CD4-positive, alpha-beta memory T cell (primary cell): ENCODE measurements at places on chromosomes 1 and 21.

GRCh38 chr1:100213141-100213540 lies 35.1 kb upstream of the LRRC39 start:
- DNase-seq = no peak

DNA sequence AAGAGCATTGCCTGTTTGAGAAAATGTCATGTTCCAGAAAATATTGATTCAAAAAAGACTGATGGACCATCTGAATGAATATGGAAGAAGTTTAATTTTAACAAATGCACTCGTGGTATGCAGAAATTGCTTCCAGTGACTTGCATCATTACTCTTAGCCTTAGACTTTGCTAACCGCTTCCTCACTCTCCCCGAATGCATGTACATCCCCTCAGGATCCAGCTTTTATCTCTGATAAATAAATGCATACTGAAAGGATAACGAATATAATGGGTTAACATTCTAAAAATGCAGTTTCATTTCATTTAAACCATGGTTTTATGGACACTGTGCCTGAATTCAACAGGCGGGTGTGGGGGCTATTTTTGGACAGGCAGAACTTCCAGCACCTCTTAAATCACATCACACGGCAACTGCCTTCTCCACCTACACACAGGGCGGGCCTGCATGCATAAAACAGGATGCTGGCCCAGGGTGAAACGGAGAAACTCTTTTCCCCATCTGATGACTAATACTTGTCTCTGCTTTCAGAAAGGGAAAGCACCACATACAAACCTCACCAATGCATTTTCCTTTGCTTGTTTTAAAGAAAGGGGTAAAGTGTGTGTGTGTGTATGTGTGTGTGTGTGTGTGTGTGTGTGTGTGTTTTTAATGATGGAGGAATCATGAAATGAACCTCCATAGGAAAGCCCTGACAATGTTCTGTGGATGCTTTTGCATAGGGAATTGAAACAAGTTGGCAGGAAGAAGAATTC lies 48.7 kb downstream of the SPAG17 start:
- DNase-seq = no peak

GRCh38 chr1:25035523-25036116 lies 105.5 kb upstream of the RUNX3 start:
- DNase-seq = no peak

DNA sequence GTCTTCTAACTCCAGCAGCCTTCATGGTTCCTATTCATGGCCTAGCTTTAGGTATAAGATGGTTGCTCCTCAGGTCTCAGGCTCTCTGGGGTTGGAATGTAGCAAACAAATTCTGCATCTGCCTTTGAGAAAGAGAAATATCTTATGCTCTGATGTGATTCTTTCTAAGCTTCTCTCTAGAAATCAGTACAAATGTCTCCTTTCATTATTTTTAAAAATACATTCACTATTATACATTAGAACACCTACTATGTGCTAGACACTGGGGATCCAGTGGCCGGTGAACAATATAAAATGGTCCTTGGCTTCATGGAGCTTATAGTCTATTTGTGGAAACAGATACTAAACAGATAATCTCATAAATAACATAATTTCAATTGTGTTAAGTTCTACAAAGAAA lies 16.1 kb upstream of the TMEM39B start:
- no peak for DNase-seq

DNA sequence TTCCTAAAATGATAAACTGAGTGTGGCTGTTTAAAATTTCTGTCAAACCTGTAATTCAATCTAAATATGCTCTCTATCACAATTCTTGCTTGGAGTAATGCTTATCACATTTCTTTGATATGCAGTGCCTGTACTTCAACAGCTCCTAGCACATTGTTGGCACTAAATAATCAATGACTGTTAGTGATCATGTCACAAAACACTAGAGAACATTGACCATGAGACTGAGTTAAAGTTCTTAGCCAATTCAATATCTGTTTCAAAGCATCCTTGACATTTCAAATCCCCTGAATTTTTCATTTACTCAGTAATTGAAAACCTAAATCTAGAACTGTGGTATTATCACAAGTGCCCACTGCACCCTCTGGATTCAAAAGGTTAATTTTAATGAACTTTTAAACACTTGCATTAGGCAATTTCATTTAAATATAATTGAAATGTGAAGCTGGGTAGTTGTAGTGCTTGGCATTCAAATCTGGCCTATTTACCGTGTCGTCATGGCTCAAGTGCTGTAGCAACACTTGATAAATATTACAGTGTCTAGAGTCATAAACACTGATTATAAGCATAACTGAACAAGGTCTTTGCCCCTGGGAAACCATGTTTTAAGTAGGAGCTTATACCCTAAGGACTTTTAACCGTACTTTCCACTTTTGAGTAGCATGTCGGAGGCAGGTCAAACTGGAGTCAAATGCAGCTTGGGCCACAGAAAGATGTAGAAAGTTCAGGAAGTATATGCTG lies 143.6 kb downstream of the LRRC7 start:
- no peak for DNase-seq

DNA sequence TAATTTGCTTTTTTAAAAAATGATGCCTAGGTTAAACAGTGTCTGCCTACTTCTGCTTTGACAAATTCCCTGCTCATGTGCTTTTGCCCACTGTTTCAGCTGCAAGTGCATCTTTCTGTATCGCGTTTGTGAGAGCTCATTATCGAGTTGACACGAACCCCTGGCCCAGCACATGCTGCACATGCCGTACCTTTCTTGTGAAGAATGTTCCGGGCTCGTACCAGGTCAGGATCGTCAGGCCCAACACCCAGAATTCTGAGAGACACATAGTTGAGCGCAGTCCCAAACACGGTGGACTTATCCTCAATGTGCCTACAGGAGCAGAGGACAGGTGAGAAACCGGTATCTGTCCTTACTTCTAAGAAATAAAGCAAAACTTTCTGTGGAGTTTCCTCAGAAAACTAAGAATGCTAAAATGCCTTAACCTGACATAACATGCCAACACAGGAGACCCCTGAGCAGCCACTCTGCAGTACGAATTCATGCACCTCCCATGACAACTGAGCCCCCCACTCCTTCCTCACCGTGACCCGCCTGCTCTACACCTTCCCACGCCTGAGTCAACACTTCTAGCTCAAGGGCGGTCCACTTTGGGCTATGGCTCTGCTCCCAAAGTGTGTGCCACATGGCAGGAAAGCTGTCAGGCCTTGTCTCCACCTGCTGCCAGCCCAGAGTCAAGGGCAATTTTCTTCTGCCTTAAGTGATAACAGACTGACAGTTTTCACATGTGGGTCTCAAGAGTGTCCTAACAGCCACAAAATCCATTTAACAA lies 6.7 kb downstream of the LSS start:
- DNase-seq = no peak

DNA sequence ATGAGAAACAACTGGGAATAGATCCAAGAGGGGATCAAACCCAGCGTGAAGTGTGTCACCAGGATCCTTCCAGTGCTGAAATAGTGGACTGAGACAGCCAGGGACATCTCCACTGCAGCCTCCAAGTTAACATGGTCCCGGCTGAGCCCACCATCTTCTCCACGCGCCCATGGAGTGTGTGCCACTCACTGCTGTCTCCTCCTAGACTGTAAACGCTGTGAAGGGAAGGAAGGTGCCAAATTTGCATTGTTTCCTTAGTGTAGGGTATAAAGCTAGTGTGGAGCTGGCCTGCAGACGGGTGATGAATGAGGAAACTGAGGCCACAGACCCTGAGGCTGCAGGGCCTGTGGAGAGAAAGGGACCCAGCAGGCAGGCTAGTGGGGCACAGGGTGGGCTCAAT lies 183.6 kb downstream of the FOXD2 start:
- no peak for DNase-seq

GRCh38 chr1:160813215-160813614 lies 17.2 kb downstream of the LY9 start:
- no peak for DNase-seq

DNA sequence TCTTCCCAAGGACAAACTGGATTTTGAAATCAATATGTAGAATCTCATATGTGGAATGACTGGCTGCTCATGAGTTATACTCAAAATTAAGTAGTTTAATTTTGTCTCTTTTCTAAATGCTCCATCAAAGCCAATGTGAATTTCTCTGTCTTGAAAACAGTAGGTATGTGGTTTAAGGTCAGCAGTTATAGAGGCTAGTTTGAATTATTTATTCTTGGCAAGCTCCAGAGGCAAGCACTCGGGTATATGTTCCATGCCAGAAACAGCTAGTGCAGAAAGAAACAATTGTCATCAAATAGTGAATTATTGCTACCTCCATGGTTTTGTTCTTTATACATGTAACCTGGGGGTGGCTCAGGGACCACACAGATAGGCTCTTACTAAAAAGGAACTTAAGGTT lies 63.5 kb downstream of the LRIG2 start:
- DNase-seq = no peak

- no peak for DNase-seq
Measured at GRCh38 chr1:241816008-241816407, 32.0 kb upstream of the EXO1 start.

DNA sequence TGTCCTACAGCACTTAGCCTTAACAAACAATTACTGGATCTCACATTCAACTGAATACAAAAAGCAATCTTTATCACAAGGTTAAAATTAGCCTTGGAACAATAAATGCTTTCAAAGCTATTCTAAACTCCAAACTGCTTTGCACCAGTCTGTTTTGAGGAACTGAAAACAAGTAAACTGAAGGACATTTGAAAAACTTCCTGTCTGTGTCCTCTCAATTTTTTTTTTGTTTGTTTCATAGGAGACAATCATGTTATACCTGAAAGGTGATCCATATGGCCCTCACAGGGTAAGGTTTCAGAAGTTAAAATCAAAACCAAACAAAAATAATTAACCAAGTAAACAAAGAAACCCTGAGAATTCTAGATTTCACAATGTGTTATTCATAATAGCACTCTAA lies 459.1 kb downstream of the DPYD start:
- no peak for DNase-seq

DNA sequence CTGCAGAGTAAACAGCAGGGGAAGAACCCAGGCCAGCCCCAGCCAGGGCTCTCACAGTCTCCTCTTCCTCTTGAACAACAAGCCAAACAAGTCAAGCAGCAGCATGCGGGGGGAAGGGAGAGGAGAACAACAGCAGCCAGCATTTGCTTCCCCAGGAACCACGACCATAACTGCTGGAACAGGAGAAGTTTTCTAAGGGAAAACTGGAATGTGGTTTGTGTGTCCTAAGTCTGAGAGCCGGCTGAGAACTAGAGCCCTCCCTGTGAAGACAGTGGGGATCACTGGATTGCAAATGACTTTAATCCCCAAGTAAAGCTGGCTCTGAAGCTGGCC lies 48.2 kb downstream of the COQ8A start:
- no peak for DNase-seq

DNA sequence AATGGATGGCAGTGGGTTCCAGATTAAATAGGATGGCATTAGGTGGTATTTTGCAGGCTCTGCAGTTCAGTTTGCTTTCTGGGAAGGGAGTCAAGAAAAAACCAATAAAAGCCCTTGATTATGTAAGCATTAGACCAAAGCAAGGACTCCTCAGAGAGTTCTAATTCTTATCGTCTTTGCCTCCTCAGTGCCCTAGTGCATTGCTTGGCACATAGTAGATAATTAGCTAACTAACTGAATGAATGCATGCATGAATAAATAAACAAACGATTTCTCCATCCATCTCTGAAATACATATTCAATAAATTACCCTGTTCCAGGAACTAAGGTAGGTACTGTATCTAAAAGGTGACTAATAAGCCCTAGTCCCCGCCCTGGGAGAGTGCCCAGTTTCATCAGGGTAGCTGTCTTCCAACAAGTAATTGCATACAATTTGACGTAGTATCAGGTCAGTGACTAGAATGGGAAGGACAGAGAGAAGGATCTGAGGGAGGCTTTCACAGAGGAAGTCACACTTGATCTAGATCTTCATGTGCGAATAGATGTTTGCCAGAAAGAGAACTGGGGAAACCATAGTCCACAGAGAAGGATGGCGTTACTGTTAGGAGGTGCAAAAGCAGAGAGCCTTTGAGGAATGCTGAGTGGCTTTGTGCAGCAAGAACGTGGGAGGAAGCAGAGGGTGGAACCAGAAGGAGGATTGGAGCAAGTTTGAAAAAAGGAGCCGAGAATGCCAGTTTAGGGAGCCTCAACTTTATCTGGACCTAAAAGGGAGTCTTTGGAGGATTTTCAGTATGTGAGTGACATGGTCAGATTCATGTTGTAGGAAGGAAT lies 111.4 kb downstream of the TBX19 start:
- DNase-seq = no peak

- DNase-seq = no peak
Measured at GRCh38 chr1:234533975-234534876, 55.2 kb upstream of the TARBP1 start.

GRCh38 chr1:1342584-1343115 lies 6.6 kb downstream of the DVL1 start:
- DNase-seq = no peak

GRCh38 chr1:172002725-172003345 lies 161.5 kb downstream of the DNM3 start:
- peak; percentile 46 for DNase-seq
